ENCODE measurements at places on chromosomes 3 and 15.
A peak's percentile ranks its signal among the peaks of the same experiment; 100 is the strongest.

DNA sequence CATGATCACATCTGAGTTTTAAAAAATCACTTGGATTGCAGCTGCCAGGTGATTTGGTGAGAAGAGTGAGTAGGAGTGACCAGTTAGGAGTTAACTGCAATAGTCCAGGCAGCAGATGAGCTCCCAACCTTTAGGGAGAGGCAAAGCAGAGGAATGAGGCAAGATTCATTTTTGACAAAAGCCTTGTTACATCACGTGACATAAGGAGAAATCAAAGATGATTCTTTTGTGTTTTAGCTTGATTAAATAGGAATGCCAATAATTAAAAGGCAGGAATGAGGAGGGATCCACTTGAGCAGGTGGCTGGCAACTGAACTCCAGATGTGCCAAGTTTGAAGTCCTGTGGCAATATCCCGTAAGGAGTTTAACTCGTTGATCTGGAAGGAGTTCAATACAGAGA is 2.5 kb downstream of the GATM start:
- DNase-seq: no peak

GRCh38 chr3:8366219-8366810 is 135.3 kb upstream of the LMCD1 start:
- no peak for DNase-seq

GRCh38 chr3:84904212-84904611 is 54.6 kb upstream of the CADM2 start:
- DNase-seq: no peak

GRCh38 chr3:132417695-132418411 is 551 bp downstream of the DNAJC13 start:
- DNase-seq: peak; percentile 21

- DNase-seq: no peak
These were observed 24.4 kb downstream of the THRB start for GRCh38 chr3:24470277-24470676.

DNA sequence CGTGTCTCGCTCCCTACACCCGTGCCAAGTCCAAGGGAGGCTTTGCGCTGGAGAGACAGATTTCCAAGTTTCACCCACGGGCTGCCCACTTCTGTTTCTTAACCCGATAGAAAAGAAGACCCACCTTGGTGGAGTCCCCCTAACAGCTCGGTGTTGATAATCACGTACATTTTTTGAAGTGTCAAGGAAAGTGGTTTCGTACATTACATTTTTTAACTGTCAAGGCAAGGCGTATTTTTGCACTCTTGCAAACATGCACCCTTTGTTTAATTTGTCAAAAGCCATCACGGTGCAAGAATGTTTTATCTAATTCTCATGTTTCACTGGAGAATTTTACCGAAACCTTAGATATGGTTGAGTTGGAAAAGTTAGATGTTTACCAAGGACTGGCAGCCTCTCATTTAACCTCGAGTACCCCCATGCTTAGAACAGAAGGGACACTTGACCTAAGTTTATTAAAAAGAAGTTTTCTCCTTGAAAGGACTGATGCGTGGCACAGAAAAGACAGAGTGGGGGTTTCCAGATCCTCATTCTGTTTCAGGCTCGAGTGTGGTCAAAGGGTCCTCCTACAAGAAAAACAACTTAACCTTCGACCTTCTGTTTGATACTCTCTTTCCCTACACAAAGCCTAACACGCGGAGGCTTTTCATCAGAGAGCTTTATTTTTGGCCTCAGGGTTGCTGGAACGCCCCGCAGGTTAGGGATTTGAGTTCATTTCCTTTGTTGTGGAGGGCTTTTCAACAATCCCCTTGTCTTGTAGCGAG is 882 bp downstream of the GXYLT2 start:
- DNase-seq: no peak

GRCh38 chr3:106421426-106421825 is 552.6 kb upstream of the CBLB start:
- DNase-seq: no peak

GRCh38 chr3:112736805-112737566 is 96.0 kb upstream of the CCDC80 start:
- no peak for DNase-seq

GRCh38 chr3:35867791-35868190 is 228.5 kb downstream of the ARPP21 start:
- no peak for DNase-seq

DNA sequence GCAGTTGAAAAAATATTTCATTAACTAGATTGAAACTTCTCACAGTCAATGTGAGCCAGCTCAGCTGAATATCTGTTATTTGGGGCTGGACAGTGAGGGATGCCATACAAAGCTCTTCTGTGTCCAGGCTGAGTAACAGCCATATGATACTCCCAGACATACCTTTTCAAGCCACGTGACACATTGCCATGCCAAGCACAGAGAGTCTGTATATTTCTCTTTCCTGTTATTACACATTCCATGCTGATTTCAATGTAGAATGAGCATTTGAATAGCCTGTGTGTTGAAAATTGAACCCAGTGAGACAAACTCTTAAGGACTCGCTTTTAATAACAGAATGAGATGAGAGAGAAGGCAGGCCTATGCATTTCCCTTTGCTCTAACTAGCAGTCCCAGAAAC is 334.7 kb upstream of the RASGRP1 start:
- no peak for DNase-seq

GRCh38 chr3:99856437-99857220 is 39.0 kb downstream of the CMSS1 start:
- DNase-seq: no peak

DNA sequence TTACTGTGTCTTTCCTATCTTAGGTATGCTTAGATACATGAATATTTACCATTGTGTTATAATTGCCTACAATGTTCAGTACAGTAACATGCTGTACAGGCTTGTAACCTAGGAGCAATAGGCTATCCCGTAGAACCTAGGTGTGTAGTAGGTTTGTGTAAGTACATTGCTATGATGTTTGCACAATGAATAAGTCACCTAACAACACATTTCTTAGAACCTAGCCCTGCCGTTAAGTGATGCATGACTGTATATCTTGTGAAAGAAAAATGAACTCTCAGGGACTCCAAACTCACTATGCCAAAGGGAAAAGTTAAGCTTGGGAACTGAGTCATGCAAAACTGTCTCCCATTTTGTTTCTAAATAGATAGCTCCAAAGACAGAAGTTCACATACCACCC is 91.5 kb upstream of the ACP3 start:
- no peak for DNase-seq

DNA sequence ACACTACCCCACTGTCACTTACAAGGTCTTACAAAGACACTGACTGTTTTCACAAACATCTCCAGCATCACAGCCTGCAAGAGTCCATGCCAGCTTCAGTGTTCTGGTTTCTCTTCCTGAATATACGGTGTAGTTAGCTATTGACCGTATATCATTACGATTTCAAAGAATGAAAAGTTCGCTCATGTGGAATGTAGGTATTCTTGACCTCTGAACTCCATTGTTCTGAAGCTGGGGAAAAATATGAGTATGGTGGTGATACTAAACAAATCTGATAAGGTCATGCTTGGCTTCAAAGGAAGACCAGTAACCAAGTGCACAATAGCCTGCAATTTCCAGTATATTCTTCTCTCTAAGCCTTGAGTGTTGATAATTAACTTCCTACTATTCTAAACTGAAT is 315.7 kb upstream of the WNT5A start:
- no peak for DNase-seq

GRCh38 chr3:126743781-126744180 is 39.7 kb downstream of the CHCHD6 start:
- DNase-seq: no peak

DNA sequence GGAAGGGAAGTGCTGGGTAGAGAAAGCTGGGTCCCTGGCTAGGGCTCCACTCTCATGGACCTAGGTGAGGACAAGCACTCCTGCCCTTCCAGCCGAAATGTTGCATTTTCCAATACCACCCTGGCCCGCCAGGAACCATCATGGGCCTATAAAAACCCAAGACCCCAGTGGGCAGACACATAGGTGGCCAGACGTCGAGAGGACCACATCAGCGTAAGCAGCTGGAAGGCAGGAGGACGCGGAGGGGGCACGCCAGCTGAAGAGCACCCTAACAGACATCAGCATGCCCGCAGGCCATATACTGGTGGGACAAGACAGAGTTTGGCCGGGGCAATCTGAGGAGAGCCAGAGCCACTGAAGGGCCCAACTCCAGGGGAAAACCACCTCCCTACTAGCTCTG is 98.3 kb downstream of the GBE1 start:
- DNase-seq: no peak

DNA sequence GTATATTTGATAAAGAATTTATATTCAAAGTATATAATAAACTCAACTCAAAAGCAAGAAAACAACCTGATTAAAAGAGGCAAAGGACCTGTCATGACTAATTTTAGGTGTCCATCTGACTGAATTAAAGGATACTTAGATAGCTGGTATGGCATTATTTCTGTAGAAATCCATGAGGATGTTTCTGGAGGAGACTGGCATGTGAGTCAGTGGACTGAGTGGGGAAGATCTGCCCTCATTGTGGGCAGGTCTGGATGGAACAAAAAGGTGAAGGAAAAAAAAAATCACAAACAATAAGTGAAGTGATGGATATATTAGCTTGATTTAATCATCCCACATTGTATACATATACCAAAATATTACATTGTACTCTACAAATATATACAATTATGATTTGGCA is 16.6 kb downstream of the ANKRD28 start:
- no peak for DNase-seq

- no peak for DNase-seq
These were observed 13.3 kb upstream of the CFAP44 start for GRCh38 chr3:113454630-113455029.

GRCh38 chr3:126348308-126348920 is 8.8 kb downstream of the KLF15 start:
- DNase-seq: no peak

- no peak for DNase-seq
These were observed 35.1 kb downstream of the SLMAP start for GRCh38 chr3:57791245-57791644.

- DNase-seq: no peak
These were observed 22.1 kb downstream of the CNTN3 start for GRCh38 chr3:74592359-74592758.

GRCh38 chr3:156641618-156641975 is 32.8 kb upstream of the TIPARP start:
- no peak for DNase-seq

DNA sequence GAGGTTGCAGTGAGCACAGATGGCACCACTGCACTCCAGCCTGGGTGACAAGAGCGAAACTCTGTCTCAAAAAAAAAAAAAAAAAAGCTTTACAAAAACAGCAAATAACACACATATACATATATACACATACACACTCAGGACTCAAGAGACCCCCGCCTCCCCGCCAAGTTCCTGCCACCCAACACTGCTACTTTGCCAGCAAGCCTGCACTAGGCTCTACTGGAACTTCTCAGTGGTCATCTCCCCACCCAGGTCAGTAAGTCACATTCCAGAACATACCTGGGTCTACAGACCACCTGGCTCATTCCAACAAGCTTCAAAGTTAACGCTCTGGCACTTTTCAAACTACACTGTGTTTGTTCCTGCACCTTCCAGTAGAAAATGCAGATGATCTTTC is 62.3 kb downstream of the SENP2 start:
- DNase-seq: no peak

- DNase-seq: no peak
These were observed 753 bp downstream of the ITGB5 start for GRCh38 chr3:124886168-124887056.

DNA sequence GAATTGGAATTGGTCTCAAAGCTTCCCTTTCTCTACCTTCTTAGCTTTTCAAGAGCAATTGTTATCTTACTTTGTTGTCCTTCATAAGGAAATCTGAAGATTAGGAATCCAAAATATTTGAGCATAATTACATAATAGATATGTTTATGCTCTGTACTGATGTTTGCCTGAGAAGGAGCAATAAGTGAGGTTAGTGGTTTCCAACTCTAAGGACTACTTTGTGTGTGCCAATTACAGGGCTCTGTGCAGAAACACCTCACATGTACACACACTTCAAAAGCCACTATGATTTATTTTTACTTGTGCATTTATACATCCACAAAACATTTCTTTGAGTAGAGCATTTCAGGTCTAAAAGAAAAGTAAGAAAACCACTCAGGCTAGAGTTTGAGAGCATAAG is 49.9 kb downstream of the MME start:
- DNase-seq: no peak

DNA sequence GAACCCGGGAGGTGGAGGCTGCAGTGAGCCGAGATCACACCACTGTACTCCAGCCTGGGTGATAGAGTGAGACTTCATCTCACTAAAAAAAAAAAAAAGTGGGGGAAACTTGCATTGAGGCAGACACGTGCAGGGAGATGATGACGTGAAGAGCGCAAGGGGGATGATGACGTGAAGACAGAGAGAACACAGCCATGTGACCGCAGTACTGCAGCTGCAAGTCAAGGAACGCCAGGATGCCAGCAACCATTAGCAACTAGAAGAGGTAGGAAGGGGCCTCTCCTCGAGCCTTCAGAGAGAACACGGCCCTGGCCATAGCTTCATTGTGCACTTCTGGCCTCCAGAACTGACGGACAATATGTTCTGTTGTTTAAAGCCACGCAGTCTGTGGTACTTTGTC is 28.3 kb downstream of the RFT1 start:
- no peak for DNase-seq

GRCh38 chr3:77780278-77780996 is 740.5 kb downstream of the ROBO2 start:
- no peak for DNase-seq

- DNase-seq: no peak
These were observed 31.8 kb downstream of the MYO9A start for GRCh38 chr15:72086010-72086697.

GRCh38 chr3:46208167-46208704 is at the start of gene CCR1:
TSS of gene CCR1 (minus strand) at chr3:46208313. CDS start at chr3:46204313, 4,000 bp downstream.
- DNase-seq: no peak

- no peak for DNase-seq
These were observed 5.6 kb downstream of the ZBTB38 start for GRCh38 chr3:141373768-141374526.

DNA sequence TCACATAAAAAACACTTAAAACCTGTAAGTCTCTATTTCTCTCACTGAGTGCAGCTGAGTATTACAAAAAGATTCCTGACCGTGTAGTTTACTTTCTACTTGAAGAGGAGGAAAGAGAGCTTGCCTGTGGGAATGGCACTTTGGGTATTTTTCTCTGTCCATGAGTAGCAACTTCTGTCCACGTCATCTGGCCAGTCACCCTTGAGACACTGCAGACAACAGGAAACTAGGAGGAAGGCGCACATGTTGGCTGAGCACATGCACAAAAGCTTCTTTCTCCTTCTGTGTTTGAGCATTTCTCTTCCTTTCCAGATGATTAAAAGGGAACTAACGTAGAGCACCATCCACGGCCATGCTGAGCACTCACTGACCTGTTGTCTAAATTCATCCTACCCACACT is 19.7 kb downstream of the STARD5 start:
- no peak for DNase-seq

DNA sequence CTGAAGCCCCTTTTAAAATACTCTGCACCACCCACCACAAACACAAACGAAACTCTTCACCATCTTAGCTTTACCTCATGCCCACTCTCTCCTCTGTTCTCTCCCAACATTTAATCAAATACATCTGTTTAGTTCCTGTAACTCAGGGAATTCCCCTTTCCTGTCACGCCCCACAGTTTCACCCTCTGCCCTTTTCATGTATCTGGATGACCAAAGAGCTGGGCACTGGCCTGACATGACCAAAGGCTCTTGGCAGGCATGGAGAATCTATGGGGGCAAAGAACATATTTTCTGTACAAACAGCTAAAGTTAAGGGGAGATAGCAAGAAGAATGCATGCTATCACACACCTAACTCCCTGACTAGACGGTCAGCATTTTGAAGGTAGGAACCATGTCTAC is 270.0 kb downstream of the TBL1XR1 start:
- DNase-seq: no peak

GRCh38 chr3:119723022-119723421 is 20.2 kb downstream of the CFAP91 start:
- no peak for DNase-seq

- DNase-seq: no peak
These were observed 106.6 kb upstream of the IGSF10 start for GRCh38 chr3:151567477-151567876.
